HS-27A (cell line): ENCODE measurements at places on chromosomes 6 and 20.

DNA sequence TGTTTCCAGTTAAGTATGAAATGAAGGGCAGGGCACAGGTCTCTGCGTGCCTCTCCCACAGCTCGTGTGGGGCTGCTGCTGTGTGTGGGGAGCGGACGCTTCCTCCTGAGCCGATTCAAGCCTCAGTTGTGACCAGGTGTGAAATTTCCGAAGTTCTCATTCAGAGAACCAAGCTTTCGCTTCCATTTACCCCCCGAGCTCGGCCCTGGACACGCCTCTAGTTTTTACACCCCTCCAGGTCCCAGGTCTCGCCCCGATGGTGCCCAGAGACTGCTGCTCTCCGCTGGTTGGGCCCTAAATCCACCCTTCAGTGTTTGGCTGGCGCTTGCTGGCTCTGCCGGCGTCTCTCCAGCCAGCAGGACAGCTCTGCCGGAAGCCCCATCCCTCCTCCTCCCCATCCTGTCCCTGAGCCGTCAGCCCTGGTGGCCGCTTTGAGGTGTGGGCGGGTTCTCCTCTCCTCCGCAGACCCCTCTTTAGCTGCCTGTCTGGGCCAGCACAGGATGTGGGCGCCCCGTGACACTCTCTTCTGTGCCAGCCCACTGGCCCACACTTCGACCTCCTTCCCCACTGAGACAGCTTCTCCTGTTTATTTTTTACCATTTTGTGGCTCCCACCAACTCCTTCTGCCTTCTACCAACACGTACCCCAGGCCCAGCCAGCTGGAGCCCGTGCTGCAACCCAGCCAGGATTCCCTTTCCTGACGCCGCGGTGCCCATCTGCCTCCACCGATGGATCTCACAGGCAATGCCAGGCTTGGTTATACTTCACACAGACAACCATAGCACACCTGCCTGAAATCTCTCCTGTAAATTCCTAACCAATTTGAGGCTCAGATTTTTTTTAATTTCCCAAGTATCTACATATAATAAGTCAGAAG lies 142.8 kb downstream of the DLL1 start:
- no peak for DNase-seq

DNA sequence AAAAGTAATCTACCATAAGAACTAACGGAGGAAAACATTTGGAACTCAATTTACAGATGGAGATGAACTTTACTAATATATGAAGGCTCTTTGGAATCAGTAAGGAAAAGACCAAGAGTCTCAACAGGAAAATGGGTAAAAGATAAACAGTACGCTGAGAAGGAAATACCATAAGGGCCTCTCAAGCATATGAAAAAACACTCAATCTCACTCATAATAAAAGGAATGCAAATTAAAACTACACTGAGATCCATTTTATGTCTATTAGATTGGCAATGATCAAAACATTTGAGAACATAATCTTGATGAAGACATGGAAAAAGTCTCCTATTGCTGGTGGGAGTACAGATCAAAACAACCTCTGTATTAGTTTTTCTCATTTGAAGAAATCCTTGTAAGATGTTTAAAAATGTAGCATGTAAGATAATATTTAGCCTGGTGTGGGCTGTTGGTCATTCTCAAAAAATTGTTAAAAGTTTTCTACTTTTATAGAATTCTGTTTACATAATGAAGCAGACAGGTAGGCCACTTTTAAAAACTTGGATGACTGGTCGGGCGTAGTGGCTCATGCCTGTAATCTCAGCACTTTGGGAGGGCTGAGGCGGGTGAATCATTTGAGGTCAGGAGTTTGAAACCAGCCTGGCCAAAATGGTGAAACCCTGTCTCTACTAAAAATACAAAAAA lies 14.5 kb downstream of the REV3L start:
- DNase-seq, result no peak

- no peak for DNase-seq
These were observed 292.1 kb downstream of the KHDC1L start for GRCh38 chr6:72933233-72933632.

GRCh38 chr6:127022302-127022701 lies 96.2 kb upstream of the RSPO3 start:
- DNase-seq, result no peak

DNA sequence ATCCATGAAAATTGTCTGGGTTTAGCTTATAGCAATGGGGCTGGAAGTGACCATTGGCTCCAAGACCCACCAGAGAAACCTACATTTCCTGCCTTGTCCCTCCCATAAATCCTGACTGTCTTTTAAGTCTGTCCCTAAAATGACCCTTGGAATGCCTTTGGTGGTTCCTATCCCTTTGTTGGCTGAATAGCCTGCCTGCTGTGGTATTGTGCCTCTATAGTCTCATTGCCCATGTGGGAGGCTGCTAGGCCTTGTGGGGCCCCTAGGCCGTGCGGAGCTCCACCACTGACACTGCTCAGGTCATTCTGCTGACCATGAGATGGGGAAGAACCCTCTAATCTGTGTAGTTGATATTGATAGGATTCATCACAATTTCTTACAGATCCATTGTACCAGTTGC lies 43.3 kb downstream of the SCP2D1 start:
- no peak for DNase-seq

GRCh38 chr20:38050686-38051085 lies 17.1 kb downstream of the RPRD1B start:
- DNase-seq, result no peak

GRCh38 chr6:150915880-150916265 lies 50.4 kb downstream of the MTHFD1L start:
- no peak for DNase-seq

- DNase-seq, result no peak
These were observed 16.5 kb upstream of the TGM3 start for GRCh38 chr20:2279253-2279779.

GRCh38 chr20:19590382-19590781 lies 167.7 kb upstream of the RIN2 start:
- no peak for DNase-seq

GRCh38 chr20:62555642-62556420 lies 80.0 kb upstream of the GATA5 start:
- DNase-seq, result no peak

- DNase-seq, result no peak
These were observed 26.4 kb upstream of the FAM83C start for GRCh38 chr20:35318502-35319157.

DNA sequence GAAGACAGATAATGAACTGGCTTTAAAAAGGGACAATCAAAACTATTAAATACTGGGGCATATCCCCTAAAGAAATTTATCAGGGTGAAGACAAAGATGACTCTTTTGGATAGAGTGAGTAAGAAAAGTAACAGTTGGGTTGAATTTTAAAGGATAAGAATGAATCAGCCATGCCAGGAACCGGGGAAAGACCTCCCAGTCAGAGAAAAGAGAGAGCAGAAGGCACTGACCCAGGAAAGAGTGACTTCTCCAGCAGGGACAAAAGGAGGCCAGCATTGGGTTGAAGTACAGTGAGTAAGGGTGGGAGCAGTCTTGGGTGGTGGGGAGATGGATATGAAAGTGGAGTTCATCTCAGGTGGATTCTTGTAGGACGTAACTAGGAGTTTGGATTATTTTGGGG lies 516.9 kb upstream of the JAG1 start:
- no peak for DNase-seq

- no peak for DNase-seq
These were observed 753 bp upstream of the PERP start for GRCh38 chr6:138107752-138108592.

DNA sequence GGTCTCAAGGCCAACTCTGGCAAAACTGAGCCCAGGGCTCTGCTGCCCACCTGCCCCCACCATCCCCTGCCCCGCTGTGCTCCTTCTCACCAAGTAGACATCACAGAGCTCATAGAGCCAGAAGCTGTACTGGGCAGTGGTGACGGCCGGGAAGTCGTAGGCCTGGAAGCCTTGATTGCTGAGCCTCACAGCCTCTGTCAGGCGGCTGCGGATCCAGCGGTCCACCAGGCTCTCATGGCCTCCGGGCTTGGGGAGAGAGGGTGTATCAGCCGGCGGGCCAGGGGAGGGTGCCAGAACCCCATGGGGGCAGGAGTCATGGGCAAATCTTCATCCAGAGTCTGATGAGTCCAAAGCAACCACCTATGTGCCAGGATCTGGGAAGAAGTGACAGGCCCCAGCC lies 2.8 kb upstream of the VWA7 start:
- no peak for DNase-seq

DNA sequence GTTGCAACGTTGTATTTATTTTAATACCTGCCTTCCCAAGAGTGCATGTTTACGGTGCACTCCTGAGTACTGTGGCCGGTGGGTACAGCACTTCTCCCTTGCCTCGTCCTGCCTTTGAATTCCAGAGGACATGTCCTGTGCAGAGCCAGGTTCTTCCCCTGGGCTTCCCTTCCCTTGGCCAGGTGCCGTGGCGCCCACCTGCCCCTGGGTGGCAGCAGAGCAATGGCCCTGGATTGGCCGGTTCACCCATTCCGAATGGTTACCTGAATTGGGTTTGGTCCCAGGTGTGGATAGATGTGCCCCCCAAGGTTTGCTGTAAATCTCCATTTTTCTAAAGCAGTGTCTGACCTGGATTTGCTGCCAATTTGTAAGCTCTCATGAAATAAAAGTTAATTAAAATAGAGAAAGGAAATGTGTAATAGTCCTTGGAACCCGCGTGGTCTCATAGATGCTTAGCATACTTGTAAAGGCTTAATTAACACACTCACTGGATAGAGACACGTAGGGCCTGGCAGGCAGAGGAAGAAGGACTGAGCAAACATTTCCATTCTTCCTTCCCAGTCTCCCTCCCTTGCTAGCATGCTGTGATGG lies 40.6 kb downstream of the DTD1 start:
- no peak for DNase-seq

DNA sequence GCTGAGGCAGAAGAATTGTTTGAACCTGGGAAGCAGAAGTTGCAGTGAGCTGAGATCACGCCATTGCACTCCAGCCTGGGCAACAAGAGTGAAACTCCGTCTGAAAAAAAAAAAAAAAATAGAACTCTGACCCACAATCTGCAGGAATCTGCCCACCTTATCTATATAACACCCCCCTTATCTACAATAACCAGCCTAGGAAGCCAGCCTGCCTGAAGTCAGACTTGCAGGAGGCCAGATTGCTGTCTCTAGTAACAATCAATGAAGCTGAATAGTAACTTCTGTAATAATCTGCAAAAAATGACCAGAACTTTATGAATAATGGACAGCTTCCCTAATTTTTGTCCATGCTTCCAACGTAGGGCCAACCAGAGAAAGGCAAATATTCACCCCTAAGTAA lies 352.5 kb downstream of the CD83 start:
- DNase-seq, result no peak

GRCh38 chr20:62494980-62495748 lies 19.4 kb upstream of the GATA5 start:
- no peak for DNase-seq

DNA sequence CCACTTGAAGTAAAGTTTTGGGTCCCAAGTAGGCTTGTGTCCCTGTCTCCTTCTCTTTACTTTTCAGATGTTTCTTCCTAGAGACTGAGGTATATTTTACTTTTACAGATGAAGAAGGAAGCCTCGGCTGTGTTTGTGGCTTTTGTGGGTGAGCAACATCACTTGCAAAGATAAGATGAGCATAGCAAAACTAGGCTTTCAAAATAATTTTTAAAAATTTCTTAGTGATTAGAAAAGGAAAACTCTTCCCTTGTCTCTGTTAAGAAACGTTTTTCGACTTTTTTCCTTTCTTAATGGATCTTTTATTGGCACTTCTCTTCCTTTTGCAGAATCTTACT lies 7.6 kb downstream of the PTPN1 start:
- DNase-seq, result no peak

DNA sequence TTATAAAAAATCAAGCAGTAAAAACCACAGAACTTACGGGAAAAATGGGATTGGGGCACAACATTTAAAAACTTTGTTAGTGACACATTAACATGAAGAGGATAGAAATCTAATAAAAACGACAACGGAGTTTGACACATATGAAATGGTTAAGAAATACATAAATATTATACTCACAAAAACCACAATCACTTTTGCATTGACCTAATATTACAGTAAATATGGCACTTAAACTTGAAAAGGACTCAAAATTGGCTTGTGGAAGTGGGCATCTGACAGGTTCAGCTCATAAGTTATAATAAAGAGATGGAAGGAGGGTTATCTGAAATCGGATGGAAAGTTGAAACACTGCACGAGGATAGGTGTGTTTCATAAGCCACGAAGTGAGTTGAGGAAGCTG lies 523.7 kb downstream of the TFAP2B start:
- DNase-seq, result no peak

GRCh38 chr6:1613688-1614447 lies 4.2 kb downstream of the FOXC1 start:
- DNase-seq, result no peak

GRCh38 chr6:82419132-82419581 lies 55.5 kb downstream of the TPBG start:
- no peak for DNase-seq

DNA sequence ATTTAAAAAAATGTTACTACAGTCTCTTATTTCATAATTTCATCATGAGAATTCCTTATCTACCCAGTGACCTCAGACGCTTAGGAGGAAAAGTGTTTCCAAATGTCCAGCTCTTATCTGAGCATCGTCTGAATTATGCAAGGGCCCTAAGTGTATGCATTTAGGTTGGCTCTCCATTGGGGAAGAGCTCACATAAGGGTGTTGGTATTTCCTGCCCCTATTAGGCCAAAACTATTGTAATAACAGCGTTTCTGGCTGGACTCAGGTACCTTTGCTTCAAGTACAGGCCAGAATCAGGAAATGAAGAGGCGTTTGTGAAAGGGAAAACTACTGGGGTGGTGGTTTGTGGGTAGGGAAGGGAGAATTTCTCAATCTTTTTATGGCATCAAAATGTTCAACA lies 40.4 kb upstream of the SGK1 start:
- no peak for DNase-seq

- no peak for DNase-seq
These were observed 58.0 kb downstream of the ERMARD start for GRCh38 chr6:169809386-169809785.

GRCh38 chr20:45128099-45128498 lies 3.8 kb upstream of the WFDC12 start:
- peak; percentile 24 for DNase-seq

DNA sequence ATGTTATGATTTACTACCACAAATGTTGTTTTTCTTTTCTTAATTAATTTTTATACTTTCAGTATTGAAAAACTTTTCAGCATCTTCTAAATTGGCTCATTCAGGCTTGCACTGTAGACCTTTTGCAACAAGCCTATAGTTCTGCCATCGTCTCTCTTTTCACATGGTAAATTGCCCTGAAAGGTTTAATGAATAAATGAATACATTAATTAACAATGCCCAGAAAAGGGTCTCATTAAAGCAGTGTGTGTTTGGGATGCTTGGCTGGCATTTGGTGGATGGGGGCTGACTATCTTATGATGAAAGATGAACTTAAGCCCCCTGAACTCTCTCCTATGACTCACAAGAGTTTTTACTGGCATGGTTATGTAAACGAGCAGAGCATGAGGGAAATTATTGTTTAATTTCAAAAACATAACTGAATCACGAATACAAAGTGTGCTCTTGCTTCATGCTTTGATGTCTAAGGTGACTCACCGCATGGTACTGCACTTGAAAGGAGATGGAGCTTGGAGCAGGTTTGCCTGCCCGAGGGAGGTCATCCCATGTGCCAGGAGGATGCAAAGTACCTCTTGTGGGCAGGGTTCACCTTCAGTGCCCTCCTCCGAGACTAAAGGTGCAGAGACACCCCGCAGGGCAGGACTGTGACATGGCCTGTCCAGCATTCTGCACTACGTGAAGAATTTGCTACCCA lies 13.8 kb upstream of the PCK1 start:
- DNase-seq, result no peak
